ENCODE measurements at places on chromosomes 2 and 18.

GRCh38 chr2:29614295-29614830 lies 307.0 kb downstream of the ALK start:
- DNase-seq: no peak

DNA sequence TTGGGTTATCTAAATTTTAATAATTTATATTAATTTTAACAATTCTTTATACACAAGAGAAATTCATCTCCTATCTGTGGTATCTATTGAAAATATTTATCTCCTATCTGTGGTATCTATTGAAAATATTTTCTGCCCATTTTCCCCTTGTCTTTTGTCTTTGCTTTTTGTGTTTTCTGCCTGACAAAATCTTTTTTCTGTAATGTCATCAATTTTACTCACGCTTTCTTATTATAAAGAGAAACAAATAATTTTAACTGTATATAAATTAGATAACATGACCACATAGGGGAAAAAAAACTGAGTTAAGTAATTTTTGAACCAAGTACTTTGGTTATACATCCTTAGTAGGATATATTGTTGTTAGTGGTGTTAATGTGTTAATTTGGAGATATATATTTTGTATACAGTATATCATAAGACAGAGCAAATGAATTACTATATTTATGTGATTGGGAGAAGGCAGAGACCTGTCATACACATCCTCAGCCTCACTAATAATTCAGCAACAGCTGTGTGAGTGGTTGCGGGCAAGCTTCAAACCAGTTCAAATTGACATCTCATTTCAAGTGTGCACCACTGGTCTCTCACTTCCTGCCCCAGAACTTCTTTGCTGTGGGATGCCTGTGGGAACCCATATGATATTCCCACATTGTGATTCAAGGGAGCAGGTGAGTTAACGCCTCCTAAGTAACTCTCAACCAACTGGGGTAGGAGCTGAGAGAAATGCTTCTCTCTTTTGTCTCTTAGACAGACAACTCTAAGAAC lies 292.4 kb downstream of the SP3 start:
- no peak for DNase-seq

DNA sequence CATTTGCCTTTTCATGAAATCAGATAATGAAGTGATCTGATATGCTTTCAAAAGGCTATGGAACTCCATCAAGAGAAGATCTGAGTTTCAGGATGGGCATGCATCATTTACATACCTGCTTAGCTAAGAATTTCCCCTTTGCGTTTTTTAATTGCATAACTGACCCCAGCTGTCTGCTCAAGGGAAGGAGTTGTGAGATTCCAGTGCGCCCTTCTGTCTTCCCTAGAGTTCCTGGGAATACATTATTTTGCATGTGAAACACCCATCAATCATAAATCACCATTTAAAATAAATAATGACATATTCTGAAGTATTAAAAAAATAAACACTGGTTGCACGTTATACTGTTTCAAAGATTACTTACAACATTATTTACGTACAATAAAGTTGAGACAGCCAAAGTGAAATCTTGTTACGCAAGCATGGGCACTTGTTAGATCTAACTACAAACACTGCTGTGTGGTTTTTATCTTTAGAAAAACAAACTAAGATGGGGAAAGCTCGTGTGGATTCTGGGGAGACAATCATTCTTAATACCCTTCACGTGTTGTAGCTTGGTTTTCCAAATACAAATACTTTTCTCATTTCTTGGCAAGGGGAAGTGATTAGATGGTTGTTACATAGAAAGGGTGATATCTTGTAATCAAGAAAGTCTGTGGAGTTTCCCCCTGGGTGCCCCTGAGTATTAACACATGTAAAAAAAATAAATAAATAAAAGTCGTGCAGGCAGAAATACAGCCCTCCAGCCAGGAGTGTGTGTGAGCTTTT lies 125.7 kb upstream of the LMAN1 start:
- DNase-seq: no peak

- peak; percentile 69 for DNase-seq
Measured at GRCh38 chr2:127843677-127844076, 14.3 kb downstream of the POLR2D start.

GRCh38 chr2:129812071-129812470 lies 167.4 kb upstream of the RAB6C start:
- DNase-seq: no peak

DNA sequence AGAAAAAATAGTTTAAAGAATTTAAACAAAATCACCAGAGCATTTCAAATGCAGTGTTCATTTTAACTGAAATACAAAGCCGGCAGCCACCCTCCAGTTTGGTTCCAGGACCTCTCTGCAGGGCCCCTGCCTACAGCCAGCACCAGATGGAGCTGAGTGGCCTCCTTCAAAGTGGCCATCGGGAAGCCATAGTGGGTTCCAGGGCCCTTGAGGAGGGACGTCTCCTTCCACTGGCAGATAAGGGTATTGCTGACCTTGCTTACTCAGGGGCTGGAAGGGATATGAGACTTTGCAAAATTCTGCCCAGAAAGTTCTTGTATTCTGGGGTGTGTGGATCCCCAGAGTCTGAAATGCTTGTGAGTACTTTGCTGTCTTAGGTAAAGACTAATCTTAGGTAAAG lies 205.2 kb upstream of the APCDD1 start:
- DNase-seq: peak; percentile 48

- DNase-seq: no peak
Measured at GRCh38 chr2:9126540-9126939, 80.1 kb upstream of the ASAP2 start.

GRCh38 chr2:205077159-205077558 lies 531.9 kb downstream of the PARD3B start:
- no peak for DNase-seq

DNA sequence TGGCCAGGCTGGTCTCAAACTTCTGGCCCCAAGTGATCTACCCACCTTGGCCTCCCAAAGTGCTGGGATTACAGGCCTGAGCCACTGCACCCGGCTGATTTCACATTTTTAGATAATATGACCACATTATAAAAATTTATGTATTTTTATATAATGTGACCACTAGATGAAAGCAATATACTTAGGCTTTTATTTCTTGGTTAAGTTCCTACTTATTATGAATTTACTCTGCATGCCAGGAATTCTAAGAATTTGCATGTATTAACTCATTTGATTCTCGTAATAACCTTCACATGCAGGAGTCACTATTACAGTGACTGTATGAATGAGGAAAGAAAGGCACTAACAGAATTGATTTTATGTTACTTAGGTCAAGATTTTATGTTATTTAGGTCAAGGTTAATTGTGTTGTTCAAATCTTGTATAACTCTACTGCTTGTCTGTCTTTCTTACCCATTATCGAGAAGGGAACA lies 25.6 kb upstream of the CASP8 start:
- DNase-seq: no peak

GRCh38 chr2:46723346-46723745 lies 192.3 kb downstream of the MCFD2 start:
- no peak for DNase-seq

DNA sequence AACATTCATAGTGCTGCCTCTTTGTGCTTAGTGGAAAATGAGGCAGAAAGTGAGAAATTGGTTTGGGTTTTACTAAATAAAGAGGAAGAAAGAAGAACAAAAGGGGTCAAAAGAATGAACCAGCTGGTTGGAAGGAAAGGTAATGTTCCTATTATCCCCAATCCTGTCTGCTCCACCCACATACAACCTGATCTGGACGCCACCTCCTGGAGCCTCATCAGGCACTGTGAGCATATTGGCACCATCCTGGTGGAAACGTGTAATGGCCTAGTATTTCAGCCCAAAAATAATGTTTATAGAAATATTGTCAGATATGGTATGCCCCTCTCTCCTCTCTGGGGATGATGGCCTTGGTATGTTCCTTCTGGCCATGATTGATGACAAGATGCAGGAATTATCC lies 35.6 kb upstream of the ASNSD1 start:
- DNase-seq: no peak

- no peak for DNase-seq
Measured at GRCh38 chr18:36839835-36840234, 10.9 kb downstream of the KIAA1328 start.

DNA sequence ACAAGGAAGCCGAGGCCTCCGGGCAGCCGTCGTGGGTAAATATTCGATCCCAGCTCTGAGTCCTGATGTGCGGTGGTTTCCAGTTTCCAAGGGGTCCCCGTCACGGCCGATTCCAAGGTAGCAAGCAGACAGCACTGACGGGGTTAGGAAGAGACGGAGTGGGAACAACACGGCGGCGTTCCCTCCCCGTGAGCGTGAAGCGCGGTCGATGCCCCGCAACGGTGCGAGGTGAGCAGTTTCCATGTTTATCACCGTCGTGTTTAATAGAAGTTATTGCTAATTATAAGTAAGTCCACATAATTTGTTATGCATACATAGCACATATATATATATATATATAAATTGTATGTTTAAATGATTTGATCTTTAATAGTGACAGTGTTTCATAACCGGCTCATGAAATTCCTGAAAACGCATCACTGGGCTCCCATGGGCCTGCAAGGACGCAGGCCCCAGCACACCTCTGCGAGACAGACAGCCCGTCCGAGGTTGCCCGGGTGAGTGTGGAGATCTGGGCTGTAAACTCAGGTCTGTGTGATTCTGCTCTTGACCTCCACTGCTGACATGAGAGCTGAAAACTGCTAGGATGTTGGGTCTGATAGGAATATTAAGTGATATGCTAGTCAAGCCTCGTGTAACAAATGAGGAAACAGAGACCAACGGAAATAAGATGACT lies 243.5 kb upstream of the SALL3 start:
- DNase-seq: no peak

DNA sequence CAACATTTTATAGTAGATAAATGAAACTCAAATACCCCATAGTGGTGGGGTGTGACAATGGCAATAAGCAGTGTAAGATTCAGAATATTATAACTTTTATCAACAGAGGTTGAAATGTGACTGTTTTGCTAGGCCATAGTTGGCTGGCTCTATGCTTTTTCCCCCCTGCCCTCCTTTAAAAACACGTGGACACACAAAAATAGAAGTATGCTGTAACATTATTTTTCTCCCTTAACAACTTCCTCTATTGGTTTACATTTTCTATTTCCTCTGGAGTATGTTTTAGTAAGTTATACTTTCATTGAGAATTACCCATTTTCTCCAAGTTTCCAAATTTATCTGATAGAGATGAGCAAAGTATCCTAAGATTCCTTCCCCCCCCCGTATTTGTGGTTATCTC lies 31.1 kb downstream of the NDUFAF7 start:
- no peak for DNase-seq

DNA sequence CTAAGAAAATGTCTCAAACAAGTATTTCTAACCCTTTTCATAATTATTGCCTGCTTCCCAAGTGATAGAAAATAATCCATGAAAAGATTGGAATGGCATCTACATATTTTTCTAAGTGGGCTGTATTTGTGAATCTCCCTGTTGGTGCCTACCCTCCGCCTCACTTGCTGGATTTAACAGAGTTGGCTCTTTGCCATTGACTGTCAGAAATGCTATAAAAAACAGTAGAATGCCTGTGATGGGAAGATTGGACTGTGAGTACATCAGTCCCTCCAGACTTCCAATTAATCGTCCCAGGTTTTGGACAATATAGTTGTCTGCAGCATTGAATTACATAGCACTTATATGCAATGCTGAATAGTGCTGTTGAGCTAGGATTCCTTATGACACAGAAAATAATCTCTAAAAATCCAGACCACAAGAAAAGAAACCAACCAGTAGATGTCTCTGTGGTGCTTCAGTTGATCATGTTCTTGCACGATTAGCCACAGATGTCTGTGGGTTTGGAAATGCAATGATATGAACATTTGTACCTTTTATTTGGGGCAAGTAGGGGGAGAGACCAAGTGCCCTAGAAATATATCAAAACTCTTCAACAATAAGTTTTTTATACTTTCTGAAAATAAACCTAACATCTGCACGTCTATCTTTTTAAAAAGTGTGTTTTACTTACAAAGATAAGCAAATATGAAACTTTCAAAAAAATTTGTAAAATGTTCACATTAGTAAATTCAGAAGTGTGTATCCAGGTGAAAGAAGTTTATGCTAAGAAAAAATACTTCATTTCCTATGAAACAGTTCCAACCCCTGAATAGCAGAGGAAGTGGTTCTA lies 88.5 kb downstream of the DYNAP start:
- DNase-seq: peak; percentile 77

DNA sequence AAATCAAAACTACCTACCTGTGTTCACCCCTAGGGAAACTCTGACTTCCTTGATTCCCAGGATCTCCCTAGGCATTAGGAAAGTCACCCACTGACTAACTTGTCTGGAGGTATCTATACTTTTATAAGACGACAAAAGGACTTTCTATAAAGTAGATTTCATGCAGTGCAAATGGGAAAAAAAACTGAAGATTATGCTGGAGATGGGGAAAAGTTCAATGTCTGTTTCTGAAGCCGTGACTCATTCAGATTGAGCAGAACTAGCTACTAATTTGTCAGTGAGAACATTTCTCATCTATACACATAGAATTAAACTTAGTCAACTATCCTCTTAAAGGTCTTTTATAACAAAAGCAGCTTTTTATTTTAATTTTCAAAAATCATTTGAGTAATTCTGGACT lies 6.0 kb downstream of the SEPTIN10 start:
- DNase-seq: no peak

GRCh38 chr18:41690332-41691127 lies 264.5 kb upstream of the PIK3C3 start:
- no peak for DNase-seq

DNA sequence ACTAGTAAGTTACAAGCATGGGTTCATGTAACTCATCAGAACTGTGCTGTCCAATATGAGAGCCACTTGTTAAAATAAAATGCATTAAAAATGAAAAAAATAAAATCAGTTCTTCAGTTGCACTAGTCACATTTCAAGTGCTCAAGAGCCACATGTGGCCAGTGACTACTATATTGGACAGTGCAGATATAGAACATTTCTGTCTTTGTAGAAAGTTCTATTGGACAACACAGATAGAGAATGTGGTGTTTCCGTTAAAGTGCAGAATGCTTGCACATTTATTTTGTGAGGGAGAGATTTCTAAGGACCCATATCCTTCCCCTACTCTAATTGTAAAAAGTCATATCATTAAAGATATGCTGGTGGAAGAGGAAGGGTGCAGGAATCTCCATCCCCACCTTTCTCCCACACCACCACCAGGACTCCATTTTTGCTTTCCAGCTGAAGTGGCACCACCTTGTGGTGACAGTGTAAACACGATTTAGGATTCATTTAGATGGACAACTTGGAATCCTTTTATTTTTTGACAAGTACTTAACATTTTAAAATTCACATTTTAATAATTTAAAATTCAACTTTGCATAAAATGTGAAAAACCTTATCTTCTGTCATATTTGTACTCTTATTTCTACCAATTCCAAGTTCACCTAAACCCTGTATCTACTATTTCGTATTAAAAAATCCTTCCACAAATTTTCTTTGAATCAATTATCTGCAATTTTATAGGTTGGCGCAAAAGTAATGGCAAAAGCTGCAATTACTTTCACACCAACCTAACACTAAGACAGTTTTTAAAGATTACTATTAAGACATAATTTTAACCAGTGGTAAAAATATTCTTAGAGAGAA lies 9.4 kb upstream of the CD302 start:
- DNase-seq: peak; percentile 76

- DNase-seq: peak; percentile 99
Measured at GRCh38 chr18:2878656-2879330, 32.0 kb downstream of the EMILIN2 start.

- peak; percentile 40 for DNase-seq
Measured at GRCh38 chr2:230956827-230957755, 32.0 kb upstream of the GPR55 start.

Data from NCI-H82 (cell line).